Stimulated activated naive B cell treated with anti-CD40 and anti-IgM and Interleukin-4, amounts not matched to agents 10 μg/mL and 1 μg/mL and 100 μg/mL, for 72 hours (primary cell): ENCODE measurements at places on chromosomes 2 and 18.

GRCh38 chr2:147862859-147863516, 18.2 kb downstream of the ACVR2A start:
- DNase-seq: no peak

- DNase-seq: peak; percentile 20
Measured at GRCh38 chr2:235746257-235746934, 252.6 kb downstream of the AGAP1 start.

DNA sequence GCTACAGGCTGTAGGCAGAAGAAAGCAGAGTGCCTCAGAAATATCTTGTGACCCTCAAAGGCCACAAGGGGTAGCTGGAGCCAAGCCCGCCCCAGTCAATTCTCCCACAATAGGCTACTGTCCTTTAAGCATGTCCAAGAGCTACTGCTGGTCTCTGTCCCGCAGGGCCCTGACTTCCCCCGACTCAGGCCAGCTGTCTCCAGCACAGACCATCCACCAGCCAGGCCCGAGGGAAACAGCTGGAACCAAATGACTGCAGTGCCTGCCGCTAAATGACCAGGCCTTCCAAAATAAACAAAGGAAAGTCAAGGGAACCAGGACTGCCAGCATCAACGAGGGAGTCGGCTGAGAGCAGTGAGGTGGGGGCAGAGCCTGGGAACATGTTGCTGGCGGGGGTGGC, 36.7 kb downstream of the MCFD2 start:
- no peak for DNase-seq

DNA sequence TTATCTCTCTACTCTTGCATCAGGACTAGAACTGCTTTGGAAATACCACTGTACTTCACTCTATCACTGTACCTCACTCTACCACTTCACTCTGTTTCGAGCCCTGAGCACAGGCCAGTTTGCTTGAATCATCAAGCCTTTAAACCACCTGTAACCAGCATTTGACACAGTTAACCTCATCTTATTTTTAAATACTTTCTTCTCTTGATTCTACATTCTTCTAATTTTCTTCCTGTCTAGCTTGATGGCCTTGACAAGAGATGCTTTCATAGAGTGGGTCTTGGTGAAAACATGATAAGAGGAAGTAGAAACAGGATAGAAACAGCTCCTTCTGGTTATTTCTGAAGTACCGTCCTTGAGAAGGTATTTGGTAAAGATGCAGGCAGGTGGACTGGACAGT, 78.1 kb downstream of the SPIRE1 start:
- no peak for DNase-seq

DNA sequence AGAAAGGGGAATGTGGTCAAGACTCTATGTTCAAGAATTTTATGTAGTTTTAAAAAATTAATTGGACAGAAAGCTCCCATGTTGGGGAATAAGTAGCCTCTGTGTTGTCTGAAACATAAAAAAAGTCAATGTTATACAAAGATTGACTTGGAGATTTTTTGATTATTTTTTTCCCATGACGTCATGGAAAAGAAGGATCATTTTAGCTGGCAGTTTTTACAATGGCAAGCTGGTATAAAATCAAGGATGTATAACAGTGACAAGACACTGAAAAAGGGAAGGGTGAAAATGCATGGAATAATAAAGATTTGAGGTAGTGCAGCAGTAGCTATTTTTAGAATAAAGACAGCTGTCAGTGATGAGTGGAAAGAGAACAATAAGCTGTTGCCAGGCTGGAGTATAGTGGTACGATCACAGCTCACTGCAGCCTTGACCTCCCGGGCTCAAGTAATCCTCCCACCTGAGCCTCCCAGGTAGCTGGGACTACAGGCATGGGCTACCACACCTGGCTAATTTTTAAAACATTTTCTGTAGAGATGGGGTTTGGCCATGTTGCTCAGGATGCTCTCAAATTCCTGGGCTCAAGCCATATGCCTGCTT, 9.2 kb downstream of the SLC39A10 start:
- DNase-seq: no peak

DNA sequence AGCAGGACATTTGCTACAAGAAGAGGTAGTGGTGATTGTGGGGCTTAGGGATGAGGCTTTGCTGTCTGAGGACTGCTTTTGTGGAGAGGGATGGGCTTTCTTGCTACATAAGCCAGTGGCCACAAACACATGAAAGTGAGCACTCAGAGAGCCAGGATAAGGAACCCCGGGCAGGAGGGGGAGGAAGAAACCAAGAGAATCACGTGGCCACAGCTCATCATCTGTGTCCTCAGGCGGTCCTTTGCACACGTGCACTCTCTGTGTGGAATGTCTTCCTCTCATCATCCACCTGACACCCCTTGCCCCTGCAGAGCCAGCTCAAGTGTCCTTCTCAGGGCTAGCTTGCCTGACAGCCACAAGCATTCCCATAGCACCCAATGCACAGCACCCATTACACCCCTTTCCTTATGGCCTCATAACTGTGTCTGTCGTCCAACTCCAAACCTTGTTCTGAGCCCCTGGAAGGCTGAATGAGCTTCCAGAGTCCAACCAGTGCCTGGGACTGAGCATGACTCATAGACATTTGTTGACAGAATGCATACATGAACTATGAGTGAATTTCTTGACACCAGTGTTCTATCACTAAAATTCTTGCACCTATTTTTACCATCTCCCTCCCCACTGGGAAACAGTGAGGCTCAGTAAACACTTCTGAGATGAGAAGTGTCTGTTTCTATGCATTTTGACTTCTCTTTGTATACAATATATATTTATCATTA, 398.3 kb downstream of the ALK start:
- DNase-seq: no peak

GRCh38 chr2:207230261-207231105, 64.7 kb upstream of the KLF7 start:
- DNase-seq: no peak

- DNase-seq: peak; percentile 59
Measured at GRCh38 chr2:11477994-11478393, 12.0 kb upstream of the E2F6 start.

GRCh38 chr2:196677404-196677803, 37.9 kb downstream of the CCDC150 start:
- DNase-seq: no peak

DNA sequence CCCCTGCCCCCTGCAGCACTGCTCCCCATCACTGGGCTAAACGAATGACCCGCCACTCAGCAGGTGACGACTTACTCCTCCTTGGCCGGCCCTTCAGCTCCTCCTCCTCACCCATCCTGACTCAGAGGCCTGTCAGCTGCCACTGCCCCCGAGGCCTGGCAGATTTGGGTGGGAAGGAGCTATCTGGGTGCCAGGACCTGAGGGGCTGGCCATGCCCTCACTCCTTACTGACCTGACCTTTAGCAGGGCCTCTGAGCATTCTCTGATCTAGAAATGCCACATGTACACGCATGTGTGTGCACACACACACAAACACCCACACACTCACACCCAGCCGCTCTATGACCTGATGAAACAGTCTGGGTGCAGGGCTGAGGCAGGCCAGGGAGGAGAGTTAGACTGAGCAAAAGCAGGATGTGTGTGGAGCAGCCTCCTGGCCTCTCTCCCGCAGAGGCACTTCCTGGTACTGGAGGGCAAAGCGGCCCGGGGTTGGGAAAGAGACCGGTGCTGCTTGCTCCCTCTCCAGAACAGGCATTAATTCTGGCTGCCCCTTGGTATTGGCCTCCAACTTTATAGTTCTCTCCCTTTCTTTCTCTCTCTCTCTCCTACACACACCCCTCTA, 68.0 kb downstream of the ZFP36L2 start:
- no peak for DNase-seq

- no peak for DNase-seq
Measured at GRCh38 chr2:28747714-28748113, 3.9 kb upstream of the PPP1CB start.

- no peak for DNase-seq
Measured at GRCh38 chr2:66070721-66071602, 364.0 kb upstream of the MEIS1 start.

DNA sequence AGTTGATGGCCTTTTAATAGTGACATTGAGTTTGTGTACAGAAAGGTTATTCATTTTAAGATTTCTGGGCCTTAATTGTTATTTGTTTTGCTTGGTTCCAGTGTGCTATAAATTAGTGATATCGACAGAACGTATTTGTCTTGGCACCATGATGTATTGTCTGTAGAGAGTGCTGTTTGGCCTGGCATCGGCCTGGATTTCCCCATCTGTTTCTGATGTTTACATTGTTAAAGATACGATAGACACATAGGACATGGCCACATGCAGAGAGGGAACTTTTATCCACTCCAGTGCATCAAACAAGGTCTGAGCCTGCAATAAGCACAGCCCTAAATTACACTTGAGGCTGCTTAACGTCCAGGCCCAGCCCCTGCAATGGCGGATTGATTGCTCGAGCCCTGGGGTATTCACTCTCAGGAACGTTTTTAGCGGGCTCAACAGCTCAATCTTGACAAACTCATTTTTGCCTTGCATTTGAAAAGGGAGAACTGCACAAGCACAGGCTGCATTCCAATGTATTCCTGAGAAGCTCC, 144.7 kb downstream of the SLC4A3 start:
- no peak for DNase-seq

GRCh38 chr2:160906878-160907277, 253.3 kb upstream of the TANK start:
- no peak for DNase-seq

DNA sequence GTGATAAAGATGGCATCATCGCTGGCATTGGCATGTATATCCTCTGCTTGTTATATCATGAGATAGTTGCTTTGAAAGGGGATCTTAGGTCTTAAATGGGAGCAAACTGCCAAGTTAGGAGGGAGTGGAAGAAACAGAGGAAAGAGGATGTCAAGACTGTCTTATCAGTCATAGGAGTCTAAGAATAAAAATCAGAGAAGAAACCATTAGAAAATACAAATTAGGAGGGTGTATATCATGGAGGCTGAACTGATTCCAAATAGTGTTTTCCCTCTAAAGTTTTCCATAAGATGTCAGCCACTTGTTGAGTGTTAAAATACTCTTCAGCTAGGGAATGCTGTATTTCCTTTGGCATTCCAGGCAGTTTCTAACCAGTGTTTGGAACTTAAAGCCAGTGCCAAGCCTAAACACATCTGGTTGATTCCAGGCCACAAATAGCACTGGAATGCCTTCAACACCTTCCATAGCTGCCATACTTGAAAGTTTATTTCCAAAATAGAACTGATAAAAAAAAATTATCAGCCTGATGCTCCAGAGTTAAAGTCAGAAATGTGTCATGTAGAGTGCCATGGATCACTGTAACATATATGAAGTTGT, 129.4 kb downstream of the ZEB2 start:
- no peak for DNase-seq

DNA sequence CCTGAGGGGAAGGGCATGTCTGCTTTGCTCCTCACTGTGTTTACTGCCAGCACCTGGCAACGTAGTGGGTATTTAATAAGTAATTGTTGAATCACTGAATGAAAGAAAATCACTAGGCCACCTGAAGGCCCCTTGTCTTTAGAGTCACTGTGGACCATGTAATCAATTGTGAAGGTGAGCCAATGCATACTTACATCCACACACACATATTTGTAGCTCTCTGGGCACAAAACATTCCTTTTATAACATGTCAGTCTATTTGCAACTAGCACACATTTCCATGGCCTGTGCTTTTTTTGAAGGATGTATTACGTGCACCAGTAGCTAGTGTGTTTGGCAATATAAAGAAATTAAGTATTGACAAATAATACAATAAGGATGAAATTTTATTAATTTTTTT, 11.2 kb downstream of the ATP8B1 start:
- DNase-seq: no peak
